ENCODE measurements at places on chromosomes 3 and 15.
A peak's percentile ranks its signal among the peaks of the same experiment; 100 is the strongest.

DNA sequence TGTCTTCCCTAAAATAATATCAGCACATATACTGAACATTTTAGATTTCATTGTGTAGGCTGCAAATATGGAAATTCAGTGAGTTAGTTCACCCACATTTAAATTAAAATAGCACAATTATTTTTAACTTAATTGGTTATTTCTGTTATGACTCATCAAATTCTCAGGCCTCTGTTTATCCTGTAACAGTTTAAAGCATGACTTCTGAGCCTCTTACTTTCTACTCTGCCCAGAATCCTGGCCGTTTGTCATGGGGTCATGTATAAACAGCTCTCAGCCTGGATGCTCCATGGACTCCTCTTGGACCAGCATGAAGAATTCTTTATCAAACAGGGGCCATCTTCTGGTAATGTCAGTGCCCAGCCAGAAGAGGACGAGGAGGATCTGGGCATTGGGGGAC, 12.2 kb downstream of the TUBGCP4 start:
- DNase-seq, result no peak

GRCh38 chr15:96882121-96882772, 551.7 kb downstream of the NR2F2 start:
- DNase-seq, result no peak

DNA sequence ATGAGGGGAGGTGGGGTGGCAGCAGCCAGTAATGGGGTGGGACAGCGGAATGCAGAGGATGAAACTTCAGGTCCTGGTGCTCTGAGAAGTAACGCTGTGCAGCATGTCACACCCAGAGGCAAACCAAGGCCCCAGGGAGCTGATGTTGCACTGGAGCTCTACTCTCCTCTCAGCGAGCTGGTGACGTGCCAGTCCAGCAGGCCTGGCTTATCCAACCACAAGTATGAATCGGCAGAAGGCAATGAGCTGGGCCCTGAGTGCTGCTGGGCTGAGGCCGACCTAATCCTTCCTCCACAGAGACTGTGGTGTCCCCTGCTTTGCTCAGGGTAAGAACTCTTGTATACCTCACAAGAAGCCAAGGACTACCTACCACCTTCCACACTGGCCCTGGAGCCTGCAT, 30.5 kb downstream of the CD86 start:
- DNase-seq, result peak; percentile 15

- no peak for DNase-seq
These were observed 188.7 kb upstream of the LINGO1 start for GRCh38 chr15:77821188-77821958.

DNA sequence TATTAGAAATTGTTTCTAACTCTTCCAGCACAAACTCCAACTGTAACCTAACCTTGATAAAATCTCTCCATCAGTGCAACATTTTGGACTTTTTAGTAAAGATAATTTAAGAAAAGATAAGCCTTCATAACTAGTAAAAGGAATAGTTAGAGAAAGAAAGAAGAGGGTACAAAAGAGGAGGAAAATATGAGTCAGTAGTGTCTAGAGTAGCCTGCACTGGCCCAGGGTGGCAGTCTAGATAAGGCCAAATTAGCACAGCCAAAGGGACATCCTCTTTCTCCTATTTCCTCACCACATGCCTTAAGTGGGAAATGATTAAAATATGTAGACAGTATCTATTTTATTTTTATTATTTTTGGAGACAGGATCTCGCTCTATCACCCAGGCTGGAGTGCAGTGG, 3.7 kb downstream of the PROS1 start:
- no peak for DNase-seq

DNA sequence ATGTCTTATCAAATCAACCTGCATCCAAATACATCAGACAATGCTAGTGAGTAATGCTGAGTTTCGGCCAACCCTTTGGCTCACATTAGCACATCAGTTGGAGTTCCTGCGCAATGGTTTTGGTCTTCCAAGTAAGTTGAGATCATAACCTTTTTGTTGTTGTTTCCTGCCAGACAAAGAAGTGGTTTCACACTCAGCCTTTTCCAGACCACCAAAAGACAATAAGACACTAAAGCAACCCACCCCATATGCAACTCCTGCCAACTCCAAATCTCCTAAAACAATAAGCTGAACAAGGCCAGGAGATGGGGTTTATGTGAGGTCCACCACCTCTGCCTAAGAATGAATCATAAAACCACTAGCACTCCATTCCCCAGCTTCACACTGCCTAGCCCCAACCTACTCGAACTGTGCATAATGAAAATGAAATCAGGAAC, 177.0 kb downstream of the ERC2 start:
- no peak for DNase-seq

- peak; percentile 1 for DNase-seq
These were observed 661.2 kb upstream of the NR2F2 start for GRCh38 chr15:95669146-95669922.

DNA sequence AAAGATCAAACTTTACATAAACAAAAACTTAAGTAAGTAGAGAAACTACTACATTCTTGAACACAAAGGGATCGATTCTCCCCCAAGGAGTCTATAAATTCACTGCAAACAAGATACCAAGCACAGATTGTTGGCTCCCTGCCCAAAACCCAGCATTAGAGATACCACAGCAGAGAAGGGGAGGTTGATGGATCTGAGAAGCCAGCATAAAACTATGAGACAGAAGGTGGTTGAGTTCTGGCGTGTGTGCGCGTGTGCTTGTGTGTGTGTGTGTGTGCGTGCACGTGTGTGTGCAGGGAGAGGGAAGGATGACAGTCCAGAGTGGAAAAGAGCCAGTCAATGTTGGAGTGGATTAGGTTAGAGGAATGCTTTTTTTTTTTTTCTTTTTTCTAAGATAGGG, 143.2 kb upstream of the PRR20G start:
- no peak for DNase-seq

DNA sequence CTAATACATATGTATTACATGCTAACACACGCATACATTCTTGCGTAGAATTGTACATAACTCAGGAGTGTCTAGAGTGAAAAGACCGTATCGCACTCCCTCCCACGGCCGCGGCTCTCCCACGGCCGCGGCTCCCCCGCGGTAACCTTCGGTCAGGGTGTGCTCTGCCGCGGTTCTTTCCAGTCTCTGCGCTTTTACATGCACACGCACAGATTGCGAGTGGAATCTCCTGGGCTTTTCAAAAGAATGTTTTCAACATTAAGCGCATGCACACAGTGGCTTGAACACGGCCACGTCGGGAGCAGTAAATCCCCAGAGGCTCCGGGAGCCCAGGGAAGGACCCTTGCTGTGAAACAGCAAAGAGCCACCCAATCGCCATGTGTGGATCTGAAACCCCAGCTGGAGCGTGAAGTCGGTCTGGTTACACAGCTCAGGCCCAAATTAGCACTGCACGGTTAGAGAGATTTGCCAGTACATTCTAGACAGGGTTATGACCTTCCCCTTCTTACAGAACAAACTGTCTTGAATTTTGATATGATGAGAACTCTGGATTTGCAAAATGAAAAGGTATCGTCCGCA, 805 bp upstream of the RGMA start:
- no peak for DNase-seq

- no peak for DNase-seq
These were observed 46.9 kb downstream of the CHSY1 start for GRCh38 chr15:101204739-101205535.

- no peak for DNase-seq
These were observed 569.2 kb downstream of the ZBBX start for GRCh38 chr3:166810741-166811445.

DNA sequence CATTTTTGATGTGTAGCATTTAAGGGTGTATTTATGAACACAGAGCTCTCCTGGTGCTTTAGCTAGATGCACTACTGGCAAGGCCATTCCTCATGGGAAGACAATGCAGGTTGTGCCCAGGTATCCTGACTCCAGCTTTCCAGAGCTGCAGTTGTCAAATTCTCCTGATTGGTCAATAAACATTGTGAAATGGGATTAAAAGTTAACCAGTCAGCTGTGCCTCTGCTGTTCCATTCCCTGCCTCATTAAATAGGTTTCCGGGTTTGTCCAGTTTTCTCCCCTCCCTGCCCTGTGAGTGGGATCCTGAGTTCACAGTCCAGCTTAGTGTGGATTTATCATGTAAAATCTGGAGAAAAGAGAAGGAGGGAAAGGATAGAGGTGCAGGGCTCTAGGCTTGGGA, 207.3 kb downstream of the SQOR start:
- no peak for DNase-seq

DNA sequence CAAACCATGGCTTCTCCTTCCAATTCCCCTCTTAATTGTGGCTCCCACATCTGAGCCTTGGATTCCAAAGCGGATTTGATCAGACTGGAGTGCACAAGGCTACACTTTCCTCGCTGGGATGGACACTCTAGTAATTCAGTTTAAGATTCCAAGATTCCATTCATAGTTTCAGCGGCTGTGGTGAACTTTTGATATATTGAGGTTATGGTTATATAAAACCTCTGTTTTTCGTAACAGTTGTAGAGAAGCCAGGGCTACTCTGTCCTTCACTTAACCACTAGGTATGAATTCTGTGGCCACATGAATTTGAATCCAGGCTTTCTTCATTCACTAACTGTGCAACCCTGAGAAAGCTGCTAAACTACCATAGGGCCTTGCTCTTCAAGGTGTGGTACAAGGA, 67.9 kb upstream of the KY start:
- DNase-seq, result no peak

DNA sequence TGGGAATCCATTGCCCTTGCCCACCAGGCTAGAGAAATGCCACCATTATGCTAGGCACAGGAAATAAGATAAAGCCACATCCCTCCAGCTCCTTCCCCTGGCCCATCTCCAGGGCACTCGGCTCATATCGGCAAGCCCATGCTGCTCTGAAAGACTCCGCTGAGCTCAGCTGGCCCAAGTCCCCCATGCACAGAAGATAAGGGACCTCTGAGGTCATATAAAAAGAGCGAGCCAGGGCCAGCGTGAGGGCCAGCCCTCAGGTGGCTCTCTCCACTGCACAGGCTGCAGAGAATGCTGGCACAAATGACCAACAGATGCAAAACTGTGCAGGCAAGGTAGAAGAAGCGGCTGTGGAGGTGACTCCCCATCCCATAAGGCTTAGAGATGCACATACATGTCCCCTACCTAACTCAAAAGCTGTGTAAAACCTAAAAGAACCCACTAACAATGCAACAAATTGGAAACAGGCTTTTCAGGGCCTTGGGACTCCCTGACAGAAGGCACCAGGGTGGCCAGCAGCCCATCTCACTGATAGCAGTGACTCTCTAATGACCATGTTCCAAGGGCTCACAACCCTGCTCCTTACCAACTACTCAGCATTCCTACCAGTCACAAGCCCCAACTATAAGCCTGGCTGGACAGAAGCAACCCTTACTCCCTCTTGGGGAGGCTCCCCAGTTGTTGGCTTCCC, 3.0 kb downstream of the RAB6B start:
- no peak for DNase-seq
